ENCODE measurements at places on chromosomes 12 and 14.

DNA sequence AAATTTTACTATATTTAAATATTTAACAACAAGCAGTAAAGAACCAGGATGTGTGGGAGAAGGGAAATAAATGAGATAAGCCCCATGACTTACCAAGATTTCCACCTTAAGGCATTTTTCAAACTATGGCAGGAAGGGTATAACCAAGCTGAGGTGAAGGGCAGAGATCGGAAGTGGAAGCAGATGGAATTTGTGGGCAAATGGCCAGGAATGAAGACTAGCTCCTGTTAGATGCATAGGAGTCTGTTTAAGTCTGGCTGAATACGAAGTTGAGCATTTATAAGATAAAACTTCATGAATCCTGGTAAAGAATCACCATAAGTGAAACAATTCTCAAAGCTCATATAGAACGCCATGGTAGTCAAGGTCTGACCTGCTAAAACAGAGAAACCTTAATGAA, 163.5 kb downstream of the DIO2 start:
- DNase-seq = peak; percentile 56

DNA sequence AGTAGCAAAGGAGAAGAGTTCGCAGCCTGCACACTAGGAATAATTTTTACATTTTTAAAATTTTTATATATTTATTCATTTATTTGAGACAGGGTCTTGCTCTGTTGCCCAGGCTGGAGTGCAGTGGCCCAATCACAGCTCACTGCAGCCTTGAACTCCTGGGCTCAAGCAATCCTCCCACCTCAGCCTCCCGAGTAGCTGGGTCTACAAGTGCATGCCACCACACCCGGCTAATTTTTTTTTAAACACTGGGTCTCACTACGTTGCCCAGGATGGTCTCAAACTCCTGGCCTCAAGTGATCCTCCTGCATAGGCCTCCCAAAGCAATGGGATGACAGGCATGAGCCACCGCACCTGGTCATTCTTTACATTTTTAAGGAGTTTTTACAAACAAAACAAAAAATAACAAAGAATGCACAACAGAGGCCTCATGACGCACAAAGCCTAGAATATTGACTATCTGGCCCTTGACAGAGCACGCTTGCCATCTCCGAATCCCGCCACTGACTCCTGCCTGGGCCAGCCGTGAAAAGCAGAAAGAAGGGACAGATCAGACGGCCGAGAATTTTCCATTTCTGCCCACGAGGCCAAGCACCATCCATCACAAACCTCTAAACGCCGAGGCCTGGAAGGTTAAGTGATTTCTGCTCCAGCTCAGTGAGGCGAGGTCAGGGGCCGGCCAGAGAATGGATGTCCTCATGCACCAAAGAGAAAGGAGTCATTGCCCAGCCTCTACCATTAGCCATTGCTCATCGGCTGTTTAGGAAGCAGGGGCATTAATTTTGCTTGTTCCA, 120.0 kb downstream of the SCARB1 start:
- no peak for DNase-seq

DNA sequence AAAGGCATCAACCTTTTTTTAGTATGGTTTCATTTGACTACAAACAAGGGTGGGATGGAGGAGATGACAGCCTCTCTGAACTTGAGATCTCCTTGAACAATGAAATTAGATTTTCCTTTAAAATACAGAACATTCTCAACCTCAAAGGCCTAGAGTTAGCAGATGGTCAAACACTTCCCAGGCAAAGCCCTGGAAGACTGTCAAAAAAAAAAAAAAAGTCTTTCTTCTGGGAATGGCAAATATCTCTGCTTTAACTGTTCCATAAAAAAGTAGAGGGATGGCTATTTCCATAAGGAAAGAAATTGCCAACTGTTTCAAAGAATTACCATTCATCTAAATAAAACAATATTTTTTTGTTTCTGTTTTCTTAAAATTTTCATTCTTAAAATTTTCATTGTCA, 870.8 kb downstream of the GALC start:
- DNase-seq = no peak

DNA sequence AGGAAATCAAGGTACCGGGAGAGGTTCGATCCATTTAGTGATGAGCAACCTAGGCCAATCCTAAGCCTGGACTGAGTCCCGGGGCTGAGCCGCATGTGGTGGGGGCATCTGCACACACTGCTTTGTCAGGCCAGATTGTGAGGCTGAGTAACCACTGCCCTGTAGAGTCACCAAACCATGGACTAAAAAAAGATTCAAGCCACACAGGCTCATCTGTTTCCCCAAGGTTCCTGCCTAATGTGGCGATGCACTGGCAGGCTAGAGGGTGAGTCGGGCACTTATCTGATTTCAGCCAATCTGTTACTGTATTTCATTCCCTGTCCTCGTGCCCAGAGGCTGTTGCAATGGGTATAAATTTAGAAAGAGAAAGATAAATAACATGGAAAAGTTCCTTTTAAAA, 140.8 kb downstream of the TTC7B start:
- DNase-seq = peak; percentile 25

DNA sequence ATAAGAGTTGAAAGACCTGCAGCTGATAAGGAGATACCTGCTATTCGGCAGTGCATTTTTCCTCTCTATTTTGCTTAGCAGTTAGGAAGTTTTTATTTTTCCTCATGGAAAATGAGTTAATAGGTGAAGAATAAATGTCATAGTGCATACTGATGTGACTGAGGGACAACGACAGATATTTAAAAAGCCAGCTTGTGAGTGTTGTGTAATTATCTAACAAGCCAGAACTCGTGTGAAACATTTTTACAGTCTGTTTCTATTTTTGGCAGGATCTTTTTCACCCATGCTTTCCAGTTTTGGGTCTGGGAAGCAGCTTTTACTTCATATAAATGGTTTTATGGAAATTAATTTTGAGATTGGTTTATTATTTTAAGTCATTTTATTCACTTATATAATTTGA, 2.9 kb downstream of the FBXO34 start:
- peak; percentile 15 for DNase-seq

GRCh38 chr12:81245907-81246570, 168.2 kb downstream of the ACSS3 start:
- DNase-seq = peak; percentile 94

DNA sequence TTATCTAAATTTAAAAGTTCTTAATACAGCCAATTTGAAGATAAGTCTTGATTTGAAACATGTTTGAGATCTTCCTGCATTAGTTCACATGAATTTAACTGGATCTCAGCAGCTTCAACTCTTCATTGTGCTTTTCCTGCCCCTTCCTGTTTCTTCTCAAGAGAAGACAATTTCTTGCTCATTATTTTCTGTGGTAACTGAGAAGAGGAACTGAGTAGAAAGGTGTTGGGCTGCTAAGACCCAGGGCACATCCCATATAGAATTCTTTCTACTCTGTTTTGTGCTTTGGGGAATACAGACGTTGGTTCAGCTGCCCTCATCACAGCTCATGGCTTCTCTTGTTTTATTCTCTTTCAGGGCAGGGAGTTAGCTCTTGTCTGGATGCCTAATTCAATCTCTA, 110.2 kb downstream of the SNAPC1 start:
- no peak for DNase-seq

DNA sequence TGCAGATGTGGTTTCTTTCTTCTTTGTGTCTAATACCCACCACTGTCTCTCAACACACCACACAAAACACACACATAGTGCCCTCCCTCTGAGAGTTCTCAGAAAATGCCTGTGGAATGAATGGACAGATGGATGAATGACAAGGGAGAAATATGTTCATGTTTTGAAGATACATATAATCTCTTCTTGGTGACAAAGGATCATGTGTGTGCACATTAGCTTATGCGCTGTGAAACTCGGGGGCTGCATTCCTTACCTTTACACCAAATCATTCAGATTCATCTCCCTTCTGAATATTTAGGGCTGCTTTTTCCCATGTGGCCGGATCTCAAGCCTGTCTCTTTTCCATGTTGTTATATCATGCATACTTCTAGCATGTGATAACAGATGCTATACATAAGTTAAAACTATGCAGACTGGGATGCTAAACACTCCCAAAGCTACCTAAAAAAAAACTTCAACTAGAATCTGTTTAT, 111.4 kb downstream of the EPS8 start:
- DNase-seq = no peak

GRCh38 chr14:49972823-49973222, 79.9 kb downstream of the ARF6 start:
- DNase-seq = peak; percentile 93
